AG09309 (cell line): ENCODE measurements at places on chromosomes 4 and X.
A peak's percentile ranks its signal among the peaks of the same experiment; 100 is the strongest.

- no peak for DNase-seq
Measured at GRCh38 chrX:72247206-72247942, 8.5 kb upstream of the ERCC6L start.

DNA sequence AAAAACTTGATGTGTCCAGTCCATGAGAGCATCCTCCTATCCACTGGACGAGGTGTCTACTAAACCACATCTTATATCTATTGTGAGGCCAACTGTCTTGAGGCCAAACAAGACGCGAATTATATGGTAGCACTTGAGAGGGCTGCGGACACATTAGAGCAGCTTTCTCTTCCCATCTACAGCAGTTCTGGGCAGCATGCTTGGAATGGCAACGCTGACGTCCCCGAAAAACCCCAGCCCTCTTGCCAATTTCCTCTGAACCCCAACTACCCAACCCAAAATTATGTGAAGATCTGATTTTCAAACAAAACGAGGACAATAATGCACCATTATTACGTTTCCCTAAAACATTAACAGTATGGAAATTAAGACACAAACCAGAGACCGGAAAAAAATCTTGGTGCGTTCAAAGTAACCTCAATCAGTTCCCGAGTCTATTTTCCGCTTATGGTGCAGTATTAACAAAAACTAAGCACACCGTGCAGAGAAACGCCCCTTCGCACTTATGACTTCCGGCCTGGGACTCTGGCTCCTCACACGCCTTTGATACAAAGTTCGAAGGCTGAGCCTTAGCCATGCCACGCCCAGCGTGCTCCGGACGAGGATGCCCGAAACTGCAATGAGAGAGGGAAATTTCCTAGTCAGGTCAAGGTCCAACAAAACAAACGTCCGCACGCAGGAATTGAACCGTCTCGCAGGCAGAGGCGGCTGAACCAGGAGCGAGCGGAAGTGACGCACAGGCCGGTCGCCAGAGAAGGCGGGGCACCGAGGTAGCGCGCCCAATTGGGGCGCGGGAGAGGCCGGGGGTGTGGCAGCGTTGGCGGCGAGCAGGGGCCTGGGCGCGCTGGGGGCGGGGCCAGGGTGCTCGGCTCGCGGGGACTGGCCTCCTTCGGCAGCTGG, 458 bp upstream of the AP1AR start:
- peak; percentile 83 for DNase-seq

DNA sequence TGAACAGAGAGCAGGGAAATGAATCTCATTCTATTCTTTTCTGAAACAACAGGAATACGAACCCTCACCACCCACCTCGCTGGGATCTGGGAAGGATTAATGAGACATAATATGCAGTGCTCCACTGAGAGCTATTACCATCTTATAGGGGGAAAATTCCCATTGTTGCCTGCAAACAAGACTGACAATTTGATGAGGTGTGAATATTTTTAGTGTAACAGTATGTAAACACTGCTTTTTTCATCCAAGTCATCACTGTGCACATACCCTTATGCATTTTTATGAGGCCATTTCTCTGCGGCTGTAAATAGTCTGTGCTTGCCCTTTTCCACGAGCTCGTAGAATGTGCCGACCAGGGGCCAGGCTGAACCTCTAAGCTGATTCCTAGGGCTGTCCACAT, 285.6 kb upstream of the CPEB2 start:
- DNase-seq, result no peak

GRCh38 chr4:86508436-86508835, 85.7 kb upstream of the PTPN13 start:
- DNase-seq, result peak; percentile 59

- no peak for DNase-seq
Measured at GRCh38 chr4:6701371-6701770, 7.7 kb downstream of the S100P start.

DNA sequence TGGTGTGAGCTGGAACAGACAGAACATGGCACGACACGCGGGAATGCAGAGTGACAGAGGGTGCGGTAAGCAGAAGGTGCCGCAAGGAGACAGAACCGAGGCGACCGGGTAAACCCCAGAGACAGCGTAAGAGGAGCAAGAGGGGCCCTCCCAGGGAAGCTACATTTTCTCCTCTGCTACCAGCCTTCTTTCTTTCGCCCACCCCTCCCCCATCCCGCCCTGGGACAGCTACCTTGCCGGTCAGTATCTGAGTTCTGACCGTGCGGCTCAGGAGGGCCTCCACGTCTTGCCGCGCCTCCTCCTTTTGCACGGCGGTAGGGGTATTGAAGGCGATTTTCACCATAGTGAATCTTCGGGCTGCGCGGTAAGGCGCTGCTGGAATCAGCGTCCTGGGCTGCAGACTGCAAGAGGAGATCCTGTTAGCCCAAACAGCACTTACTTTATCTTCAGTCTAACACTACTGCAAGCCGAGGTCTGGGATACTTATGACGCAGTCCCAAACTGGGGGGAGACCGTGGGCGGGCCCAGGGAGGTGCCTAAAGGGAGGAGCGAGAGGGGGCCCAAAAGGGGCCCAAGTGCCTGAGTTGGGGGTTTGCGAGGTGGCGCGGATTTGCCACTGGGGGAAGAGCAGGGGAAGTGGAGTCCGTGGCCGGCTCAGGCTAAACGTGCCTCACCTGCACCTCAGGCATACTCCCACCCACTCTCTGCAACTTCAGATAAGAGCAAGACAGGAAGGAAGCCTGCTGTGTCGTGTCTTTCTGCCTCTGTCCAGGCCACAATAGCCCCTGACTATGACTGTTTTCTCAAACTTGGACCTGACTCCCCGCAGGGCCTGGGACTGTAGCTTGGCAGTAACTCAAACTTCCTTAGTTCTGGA, at the start of gene ITM2A:
TSS of gene ITM2A (minus strand) at position 462 of the 877 bp plus-strand sequence. CDS start at position 343, 119 bp downstream.
- no peak for DNase-seq

DNA sequence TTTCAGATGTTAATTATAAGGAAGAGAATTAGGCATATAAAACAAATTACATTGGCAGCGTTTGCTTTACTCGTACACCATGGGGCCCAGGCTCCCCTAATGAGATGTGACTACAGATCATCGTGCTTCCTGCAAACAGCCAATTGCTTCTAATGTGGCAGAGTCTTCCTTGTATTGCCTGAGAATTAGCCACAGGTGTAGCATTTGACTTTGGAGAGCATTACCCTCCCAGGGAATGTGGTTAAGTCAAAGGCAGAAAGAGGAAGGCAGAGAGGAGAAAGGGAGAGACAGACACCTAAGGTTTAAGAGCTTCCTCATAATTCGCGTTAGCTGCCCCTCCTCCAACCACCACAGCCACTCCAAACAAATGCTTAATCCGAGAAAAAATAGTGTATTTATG, 97.0 kb downstream of the MID1IP1 start:
- no peak for DNase-seq

GRCh38 chr4:3177426-3177825, 71.5 kb upstream of the MSANTD1 start:
- DNase-seq, result no peak

GRCh38 chr4:154464654-154465053, 26.9 kb downstream of the DCHS2 start:
- no peak for DNase-seq

- DNase-seq, result no peak
Measured at GRCh38 chr4:13137390-13137789, 346.8 kb downstream of the RAB28 start.

DNA sequence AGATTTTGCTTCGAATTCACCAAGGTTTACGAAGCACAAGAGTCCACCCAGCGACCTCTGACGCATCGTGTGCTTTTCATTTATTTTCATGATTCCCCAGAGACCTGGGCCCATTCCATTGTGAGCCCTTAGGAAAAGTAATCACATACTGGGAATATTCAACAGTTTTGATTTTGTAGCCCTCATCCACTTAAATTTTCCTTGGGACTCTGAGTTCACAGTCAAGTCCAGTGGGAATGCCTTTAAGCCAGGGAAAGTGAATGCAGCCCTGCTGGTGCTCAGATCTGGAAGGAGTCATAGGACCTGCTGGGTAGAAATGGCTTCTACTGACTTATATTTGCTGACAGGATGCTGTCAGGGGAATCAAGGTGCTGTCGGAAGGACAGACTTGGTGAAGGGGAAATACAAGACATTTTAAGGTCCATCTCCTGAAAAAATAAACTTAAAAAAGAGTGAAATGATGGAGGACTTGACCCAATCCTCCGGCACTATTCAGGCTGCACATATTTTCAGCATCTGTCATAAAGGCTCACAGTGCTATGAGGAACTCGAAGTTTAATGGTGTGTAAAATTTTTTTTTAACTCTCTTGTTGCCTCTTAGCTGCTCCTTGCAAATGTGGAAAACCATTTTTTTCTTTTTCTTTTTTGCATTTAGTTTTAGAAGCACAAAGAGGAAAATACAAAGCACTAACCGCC, 204.9 kb downstream of the MID1 start:
- no peak for DNase-seq

GRCh38 chrX:7071390-7071789, 76.1 kb upstream of the STS start:
- DNase-seq, result no peak

DNA sequence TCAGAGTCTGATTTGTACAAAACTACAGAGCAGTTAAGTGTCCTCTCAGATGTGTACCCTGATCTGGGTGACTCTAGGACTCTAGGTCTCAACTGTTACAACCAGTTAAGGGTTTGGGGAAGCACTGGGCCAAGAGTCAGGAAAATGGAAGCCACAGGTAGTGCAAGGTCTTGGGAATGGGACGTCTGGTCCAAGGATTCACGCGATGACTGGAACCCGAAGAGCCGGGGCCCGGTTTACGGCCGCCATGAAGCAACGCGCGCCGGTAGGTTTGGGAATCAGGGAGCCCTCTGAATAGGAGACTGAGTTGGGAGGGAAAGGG, 321 bp upstream of the HPRT1 start:
- no peak for DNase-seq

DNA sequence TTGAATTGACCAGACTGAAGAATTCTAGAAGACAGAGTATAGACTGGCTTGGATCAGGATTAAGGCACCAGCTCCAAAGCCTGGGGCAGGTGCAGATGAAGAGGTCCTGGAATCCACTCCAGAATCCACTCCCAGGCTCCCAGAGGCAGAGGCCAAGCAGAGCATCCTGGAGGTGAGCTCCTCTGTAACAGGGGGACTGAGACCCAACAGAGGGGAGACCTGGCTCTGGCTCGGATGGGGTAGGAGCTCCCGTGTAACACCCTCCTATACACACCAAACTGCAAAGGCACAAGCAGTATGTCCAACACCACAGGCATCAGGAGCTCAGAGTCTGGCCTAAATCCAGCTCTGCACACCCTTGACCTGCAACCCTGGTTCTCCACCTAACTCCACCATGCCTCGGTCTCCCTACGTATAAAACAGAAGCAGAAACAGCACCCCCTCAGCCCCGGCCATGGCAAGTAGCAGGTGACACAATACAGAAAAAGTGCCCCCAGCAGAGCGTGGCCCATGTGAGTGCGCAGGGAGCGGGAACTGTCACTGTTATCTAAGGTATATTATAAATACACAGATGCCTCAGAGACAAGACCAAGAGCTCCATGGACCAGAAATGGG, 14.9 kb downstream of the RNF212 start:
- no peak for DNase-seq

DNA sequence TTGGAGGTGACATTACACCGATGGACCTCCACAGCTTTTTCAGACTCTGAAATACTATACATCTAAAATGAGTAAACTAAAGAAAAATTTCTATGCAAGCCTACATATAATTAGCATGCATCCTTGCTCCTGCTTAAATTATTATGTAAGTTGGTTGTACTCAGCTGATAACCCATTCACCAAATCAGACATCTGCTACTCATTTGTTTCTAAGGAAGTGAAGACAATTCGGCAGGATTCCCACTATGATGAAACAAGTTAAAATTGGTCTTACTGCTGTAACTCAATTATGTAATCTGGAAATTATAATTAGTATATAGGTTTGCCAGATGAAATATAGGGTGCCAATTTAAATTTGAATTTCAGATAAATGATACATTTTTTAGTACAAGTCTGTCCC, 59.5 kb upstream of the FGF13 start:
- no peak for DNase-seq

GRCh38 chrX:43493756-43494155, 162.3 kb upstream of the MAOA start:
- DNase-seq, result no peak

DNA sequence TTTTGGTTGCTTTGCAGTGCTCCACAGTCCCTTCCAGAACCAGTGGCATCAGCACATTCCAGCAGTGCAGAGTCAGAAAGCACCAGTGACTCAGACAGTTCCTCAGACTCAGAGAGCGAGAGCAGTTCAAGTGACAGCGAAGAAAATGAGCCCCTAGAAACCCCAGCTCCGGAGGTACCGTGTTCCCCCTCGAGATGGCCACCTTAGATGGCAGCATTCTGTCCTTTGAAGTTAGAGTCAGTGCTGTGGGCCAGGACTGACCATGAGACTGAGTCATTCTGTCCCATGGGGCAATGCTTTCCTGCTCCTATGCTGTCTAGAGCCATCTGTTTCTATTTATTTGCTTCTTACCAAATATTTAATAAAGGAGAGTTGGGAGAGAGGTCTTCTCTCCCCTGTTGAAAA, 112.3 kb downstream of the KLHL8 start:
- no peak for DNase-seq

DNA sequence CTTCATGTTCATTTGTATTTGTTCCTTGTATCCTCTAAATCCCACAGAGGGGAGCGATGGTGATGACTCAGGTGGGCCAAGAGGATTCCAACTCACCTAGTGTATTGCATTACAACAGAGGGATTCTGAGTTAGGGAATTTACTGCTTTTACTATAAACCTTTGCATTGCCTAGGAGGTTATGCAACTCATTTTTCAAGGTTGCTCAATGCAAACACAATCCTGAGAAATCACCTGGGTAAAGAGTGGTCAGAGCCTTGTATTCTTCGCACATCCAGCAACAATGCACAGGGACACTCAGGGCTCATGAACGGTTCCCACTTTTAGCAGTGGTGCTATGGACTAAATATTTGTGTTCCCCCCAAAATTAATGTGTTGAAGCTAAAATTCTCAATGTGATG, 28.6 kb upstream of the LSM6 start:
- no peak for DNase-seq

DNA sequence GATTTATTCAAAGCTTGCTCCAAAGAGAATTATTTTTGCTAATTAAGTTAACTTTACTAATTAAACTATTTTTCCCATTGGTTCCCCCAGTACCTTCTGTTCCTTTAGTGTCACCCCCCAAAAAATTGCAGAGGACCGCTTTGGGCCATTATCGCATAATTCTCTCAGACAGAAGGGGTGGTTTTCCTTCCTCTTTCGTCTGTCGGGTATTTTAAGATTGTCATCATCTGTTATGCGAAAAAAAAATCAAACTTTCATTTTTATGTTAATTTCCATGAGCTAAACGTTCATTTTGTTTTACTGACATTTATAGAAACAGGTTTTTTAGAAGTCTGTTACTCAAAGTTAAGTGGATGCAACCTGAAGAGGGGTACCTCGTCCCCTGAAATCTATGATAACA, 76.2 kb upstream of the DDX3X start:
- DNase-seq, result no peak
